ENCODE measurements at places on chromosomes 4 and X.

DNA sequence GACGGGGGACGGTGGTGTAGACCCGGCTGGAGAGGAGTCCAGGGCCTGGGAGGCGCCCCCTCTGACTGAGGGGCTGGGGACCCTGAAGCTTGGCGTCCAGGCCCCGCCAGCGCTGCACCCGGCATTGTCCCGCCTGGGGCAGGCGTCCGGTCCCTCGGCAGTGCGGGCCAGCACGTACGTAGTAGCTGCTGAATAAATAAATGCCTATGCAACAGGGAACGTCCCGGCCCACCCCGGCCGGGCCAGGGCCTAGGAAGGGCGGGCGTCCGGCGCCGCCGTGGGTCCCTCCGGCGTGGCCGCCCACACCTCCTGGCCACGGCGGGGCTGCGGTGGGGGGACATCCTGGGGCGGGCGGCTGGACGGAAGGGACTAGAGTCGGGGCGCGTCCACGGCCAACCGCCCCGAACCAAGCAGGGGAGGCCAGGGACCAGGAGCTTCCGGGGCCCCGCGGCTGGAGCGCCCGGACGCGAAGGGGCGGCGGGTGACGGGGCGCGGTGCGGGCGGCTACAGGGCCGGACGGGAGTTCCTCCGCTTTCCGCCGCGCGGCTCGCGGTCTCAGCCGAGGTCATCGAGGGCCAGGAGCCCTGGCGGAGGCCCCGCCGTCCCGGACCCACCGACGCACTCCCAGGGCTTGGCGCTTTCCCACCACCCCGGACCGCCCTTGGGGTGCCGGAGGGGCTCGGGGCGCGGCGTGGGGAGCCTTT is 886 bp upstream of the WWC2 start:
- no peak for DNase-seq

- DNase-seq, result no peak
These were observed 117.1 kb downstream of the HNRNPD start for GRCh38 chr4:82256718-82257117.

- no peak for DNase-seq
These were observed 250.7 kb upstream of the PGRMC2 start for GRCh38 chr4:128538111-128538882.

DNA sequence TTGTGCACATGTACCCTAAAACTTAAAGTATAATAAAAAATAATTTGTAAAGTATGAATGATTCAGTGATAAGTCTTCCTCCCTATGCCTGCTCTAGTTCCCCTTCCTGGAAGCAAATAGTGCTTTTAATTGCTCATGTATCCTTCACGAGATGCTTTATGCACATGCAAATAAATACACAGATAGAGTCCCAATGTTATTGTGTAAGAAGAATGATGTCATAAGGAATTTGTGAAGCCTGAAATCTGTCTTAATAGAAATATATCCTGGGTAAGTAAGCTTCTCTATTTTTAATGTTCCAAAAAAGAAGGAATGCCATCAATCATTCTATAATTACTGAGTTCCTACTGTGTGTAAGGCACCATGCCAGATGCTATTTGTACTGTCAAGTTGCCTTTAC is 157.5 kb upstream of the SLC4A4 start:
- DNase-seq, result no peak

GRCh38 chrX:69555481-69556041 is 51.4 kb downstream of the NALF2 start:
- no peak for DNase-seq

- DNase-seq, result no peak
These were observed 412.1 kb downstream of the CENPC start for GRCh38 chr4:67133162-67133561.

Measured in NCI-H1436 (cell line).